ENCODE measurements at places on chromosomes 7 and 10. TPM values are rescaled to one million over a fixed set of nuclear protein-coding genes. Genes with fewer than 3 reads are reported as not detected.
A peak's percentile ranks its signal among the peaks of the same experiment; 100 is the strongest.

GRCh38 chr10:17235136-17235535, 7.1 kb downstream of the VIM start:
- no peak for ATAC-seq

DNA sequence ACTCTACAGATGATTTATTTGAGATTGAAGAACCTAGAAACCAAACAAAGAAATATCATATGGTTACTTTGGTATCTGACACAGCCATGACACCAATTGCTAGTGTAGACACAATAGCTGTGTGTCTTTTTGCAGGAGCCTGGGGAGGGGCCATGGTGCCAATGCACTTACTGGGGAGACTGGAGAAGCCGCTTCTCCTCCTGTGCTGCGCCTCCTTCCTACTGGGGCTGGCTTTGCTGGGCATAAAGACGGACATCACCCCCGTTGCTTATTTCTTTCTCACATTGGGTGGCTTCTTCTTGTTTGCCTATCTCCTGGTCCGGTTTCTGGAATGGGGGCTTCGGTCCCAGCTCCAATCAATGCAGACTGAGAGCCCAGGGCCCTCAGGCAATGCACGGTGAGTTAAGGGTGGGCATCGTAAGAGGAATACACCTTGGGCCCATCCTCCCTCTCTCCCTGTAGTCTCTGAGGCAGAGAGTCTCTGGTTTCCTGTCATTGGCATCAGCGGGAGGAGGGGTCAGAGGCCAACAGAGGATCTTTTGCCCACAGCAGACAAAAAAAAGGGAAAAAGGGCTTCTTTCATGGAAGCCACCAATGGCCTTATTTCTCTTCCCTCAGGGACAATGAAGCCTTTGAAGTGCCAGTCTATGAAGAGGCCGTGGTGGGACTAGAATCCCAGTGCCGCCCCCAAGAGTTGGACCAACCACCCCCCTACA, 1.2 kb downstream of the TMEM139 start:
- no peak for ATAC-seq

DNA sequence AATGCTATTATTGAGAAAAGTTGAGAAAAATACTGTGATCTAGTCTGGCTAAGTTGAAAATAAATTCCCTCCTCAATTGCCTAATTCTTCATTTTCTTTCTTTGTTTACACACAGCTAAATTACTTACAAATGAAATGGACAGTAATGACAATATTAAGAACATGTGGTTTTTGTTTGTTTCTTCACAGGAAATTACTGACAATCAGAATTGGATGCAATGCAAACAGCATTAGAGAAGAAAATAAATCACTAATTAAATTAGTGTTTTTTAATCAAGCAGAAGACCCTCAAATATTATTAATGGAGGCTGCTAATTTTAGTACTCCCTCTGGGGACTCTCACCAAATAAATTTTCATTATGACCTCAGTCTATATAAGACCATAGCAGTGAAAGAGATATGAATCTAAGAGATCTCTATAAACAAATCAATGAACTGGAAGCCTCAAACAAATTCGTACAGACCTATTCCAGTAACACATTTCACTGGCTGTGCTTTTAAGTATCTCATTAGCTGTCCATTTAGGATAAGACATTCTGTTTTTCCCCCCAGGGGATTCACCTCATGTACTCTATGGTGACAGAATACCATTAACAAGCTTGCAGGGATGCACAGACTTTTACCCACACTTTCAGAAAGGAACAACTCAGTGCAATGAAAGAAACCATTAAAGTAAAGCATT, 202.0 kb upstream of the DGKB start:
- peak; percentile 71 for ATAC-seq

DNA sequence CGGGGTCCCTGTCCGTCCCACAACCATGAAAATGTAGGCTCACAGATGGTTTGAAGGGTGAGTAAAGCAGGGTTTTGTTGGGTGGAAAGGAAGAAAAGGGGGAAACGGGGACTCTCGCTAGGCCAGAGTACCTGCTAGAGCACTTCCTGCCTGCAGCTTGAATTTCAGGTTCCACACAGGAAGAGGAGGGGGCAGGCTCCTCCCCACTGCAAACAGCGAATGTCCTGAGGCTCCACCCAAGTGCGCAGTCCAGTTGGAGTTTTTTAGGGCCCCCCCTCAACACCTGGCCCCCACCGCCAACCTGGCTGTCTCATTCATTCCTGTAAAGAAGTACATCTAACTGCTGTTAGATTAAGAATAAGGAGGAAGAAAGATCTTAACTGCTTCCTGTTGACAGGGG, 414.7 kb downstream of the SH2D4B start:
- no peak for ATAC-seq

GRCh38 chr7:114660126-114660486, 245.5 kb downstream of the FOXP2 start:
- ATAC-seq = no peak

- ATAC-seq = no peak
These were observed 16.0 kb upstream of the PPIF start for GRCh38 chr10:79331226-79331625.

DNA sequence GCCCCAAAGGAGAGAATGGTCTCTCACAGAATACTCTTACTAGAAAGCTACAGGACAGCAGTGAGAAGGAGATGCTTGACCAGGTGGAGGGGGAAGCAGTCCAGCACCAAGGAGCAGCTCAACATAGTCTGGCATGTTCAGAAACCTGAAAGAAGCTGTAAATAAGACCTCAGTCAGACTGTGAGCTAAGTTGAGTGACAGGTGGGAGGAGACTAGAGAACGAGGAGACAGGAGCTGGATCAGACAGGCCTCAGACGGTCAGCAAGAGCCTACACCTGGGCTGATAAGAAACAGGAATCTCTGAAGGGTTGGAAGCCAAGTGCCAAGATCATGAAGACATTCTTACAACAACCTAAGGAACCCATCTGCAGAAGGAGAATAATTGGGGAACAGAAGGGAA, 54.5 kb downstream of the ELMO1 start:
- ATAC-seq = no peak

- peak; percentile 11 for ATAC-seq
These were observed 777 bp downstream of the RUNDC3B start for GRCh38 chr7:87628780-87629569.

- ATAC-seq = no peak
These were observed 151.2 kb upstream of the MINDY3 start for GRCh38 chr10:16011548-16011947.

DNA sequence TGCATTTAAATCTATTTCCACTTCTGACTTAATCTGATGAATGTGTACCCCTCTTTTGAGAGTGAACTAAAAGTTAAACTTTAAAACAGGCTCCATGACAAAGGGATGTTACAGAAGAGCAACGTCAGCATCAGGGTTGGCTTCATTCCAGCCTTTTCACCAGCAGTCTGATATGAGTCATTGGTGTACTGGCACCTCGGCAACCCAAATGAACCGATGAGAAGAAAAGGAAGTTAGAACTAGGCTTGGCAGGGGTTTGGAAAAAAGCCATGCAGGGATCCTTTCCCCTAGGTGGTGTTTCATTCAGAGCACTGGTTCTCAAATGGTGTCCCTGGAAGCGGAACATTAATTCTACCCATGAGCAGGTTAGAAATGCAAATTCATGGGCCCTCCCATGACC, 53.6 kb downstream of the SEC61G start:
- peak; percentile 72 for ATAC-seq

- no peak for ATAC-seq
These were observed 274.7 kb downstream of the USP6NL start for GRCh38 chr10:11336722-11337162.

- no peak for ATAC-seq
These were observed 32.0 kb downstream of the SFMBT2 start for GRCh38 chr10:7378602-7379403.

GRCh38 chr7:135160858-135161653, 9.5 kb downstream of the CYREN start:
- no peak for ATAC-seq

- no peak for ATAC-seq
These were observed 144.7 kb downstream of the SPAG6 start for GRCh38 chr10:22489975-22490374.

- ATAC-seq = no peak
These were observed 190.9 kb downstream of the VTI1A start for GRCh38 chr10:112637901-112638300.

The SEC31B gene
- 17.9 TPM for total RNA-seq

The GLI3 gene
- 1.1 TPM for total RNA-seq

The OR2A7 gene
- total RNA-seq = 0.21 TPM

The POR gene
- 59.6 TPM for total RNA-seq

The CCL24 gene
- total RNA-seq = not detected

The PNLIPRP2 gene
- not detected for total RNA-seq

The PRR15 gene
- total RNA-seq = 0.64 TPM
